Activated CD8-positive, alpha-beta T cell treated with anti-CD3 and anti-CD28 coated beads for 36 hours (primary cell): ENCODE measurements at places on chromosomes 3 and 15. TPM values are rescaled to one million over a fixed set of nuclear protein-coding genes. Genes with fewer than 3 reads are reported as not detected.

- H3K27me3 ChIP-seq = peaks cover under 1% of the 10 kb centered on the region
- no peak overlapping the region for H3K4me3 ChIP-seq
- no peak for DNase-seq
Observed at GRCh38 chr15:22265970-22266369, 185.6 kb downstream of the OR4M2 start.

DNA sequence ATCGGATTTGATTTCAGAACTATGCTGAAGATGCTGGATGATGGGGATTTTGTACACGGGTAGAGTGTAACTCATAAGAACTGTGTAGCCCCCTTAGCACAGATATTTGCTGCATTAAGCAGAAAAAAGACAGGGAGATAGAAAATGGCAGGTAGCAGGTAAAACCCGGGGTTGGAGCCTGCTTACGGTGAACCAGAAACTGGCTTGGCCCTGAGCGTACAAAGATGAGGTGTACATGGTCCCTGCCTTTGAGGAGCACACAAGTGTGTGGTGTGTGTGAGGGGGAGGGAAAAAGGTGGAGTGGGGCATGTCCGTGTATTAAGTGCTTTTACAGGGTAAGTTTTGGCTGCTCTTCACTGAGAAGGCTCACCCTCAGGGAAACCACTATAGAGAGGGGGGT lies 3.5 kb downstream of the LPP start:
- H3K27ac ChIP-seq = no peak overlapping the region
- H3K27me3 ChIP-seq = no peaks in the 10 kb centered on the region
- H3K4me3 ChIP-seq = no peak overlapping the region
- peaks cover 60% of the 10 kb centered on the region for H3K4me1 ChIP-seq
- no peak for DNase-seq

DNA sequence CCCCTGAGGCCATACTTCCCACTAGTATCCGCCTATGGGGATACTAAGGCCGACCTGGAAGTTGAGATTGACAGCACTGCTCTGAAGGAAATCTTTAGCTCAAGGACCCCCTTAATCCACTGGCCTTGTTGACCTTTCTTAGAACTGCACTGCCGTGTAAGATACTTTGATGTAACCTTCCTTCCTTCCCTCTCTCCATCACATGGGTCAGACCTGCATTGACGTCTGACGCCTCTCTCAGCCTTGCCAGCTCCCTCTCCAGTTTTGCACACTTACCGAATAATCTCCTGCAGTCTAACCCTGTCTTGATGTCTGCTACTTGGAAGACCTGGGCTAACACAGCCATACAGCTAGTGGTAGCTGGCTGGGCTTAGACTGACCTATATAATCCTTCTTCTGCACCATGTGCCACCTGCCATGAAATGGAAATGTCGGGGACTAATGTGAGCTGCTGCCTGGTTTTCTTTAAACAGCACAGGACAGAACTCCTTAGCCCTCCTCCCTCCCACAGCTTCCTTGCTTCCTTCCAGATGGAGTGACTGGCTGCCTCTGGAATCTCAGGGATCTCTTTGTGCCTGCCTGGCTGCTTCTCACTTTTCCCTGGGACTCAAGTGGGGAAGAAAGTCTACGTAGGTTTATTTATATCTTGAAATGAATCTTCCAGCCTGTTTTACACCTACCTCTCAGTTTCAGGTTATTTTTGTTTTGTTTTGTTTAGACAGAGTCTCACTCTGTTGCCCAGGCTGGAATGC lies 39.2 kb upstream of the HERC1 start:
- no peaks in the 10 kb centered on the region for H3K27me3 ChIP-seq
- peaks cover 13% of the 10 kb centered on the region for H3K4me1 ChIP-seq
- DNase-seq = no peak

DNA sequence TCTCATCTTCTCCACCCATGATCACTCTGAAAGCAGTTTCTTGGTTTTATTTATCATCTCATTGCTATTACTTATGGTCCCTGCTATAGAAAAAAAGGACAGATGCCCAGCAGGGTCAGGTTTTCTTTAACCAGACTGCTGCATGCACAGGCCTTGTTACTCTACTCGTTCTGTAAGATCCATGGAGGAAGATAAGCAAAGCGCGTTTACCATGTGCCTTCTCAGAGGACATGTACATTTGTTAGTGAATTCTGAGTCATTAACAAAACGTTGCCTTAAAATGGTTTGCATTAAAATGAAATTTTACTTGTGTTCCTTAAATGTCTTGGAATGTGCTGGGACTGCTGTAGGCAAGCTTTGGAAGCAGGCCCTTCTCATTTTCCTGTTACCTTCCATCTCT lies 657.3 kb upstream of the KCNMB2 start:
- DNase-seq = no peak
- no peaks in the 10 kb centered on the region for H3K27me3 ChIP-seq
- H3K4me3 ChIP-seq = no peak overlapping the region
- H3K27ac ChIP-seq = no peak overlapping the region
- peaks cover 24% of the 10 kb centered on the region for H3K4me1 ChIP-seq
- H3K36me3 ChIP-seq = no peaks in the 10 kb centered on the region

The ZNF385D gene
- not detected for total RNA-seq

The COL6A5 gene
- not detected for total RNA-seq

DNA sequence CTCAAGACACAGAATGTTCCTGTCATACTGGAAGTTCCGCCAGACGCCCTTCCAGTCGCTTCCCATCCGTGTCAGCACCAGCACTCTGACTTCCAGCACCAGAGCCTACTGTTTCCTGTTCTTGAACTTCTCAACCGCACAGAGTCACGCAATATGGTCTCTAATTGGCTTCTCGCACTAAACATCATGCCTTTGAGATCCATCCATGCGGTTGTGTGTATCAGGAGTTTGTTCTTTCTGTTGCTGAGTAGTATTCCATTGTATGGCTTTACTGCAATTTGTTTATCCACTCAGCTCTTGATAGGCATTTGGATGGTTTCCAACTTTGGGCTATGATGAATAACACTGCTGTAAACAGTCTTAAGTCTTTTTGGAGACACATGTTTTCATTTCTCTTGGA lies 112.1 kb downstream of the LRRK1 start:
- H3K27me3 ChIP-seq = peaks cover 27% of the 10 kb centered on the region
- no peak overlapping the region for H3K27ac ChIP-seq
- H3K4me3 ChIP-seq = no peak overlapping the region
- H3K36me3 ChIP-seq = no peaks in the 10 kb centered on the region

The TERC gene
- total RNA-seq = 21.7 TPM

GRCh38 chr3:140148824-140149390 lies 213.9 kb downstream of the CLSTN2 start:
- no peaks in the 10 kb centered on the region for H3K27me3 ChIP-seq
- H3K4me3 ChIP-seq = no peak overlapping the region
- H3K4me1 ChIP-seq = no peaks in the 10 kb centered on the region
- no peak for DNase-seq
- H3K27ac ChIP-seq = no peak overlapping the region
- H3K36me3 ChIP-seq = no peaks in the 10 kb centered on the region

- no peaks in the 10 kb centered on the region for H3K4me1 ChIP-seq
- DNase-seq = no peak
- no peak overlapping the region for H3K4me3 ChIP-seq
- no peaks in the 10 kb centered on the region for H3K27me3 ChIP-seq
Observed at GRCh38 chr3:40766396-40766795, 241.6 kb downstream of the ZNF621 start.

GRCh38 chr3:66370179-66370578 lies 130.6 kb downstream of the LRIG1 start:
- no peaks in the 10 kb centered on the region for H3K4me1 ChIP-seq
- DNase-seq = no peak
- H3K27ac ChIP-seq = no peak overlapping the region
- peaks cover 18% of the 10 kb centered on the region for H3K36me3 ChIP-seq

DNA sequence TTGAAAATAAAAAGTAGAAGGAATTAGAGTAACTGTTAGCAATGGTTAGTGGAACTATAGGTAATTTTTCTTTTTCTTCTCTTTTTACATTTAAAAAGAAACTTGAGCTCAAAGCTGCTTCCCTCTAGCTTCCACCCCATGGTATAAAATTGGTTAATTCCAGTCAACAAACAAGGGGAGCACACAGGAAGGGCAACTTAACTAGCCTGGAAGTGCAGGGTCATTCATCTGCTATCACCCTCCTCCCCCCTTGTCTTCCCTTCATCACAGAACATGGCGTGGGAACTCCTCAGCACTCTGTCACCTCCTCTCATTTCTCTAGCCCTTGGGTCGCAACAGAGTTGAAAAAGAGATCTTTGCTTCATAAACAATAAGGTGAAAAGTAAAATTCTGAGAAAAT lies 20.0 kb downstream of the MASP1 start:
- no peak overlapping the region for H3K27ac ChIP-seq
- no peaks in the 10 kb centered on the region for H3K4me1 ChIP-seq
- H3K27me3 ChIP-seq = peaks cover 7% of the 10 kb centered on the region
- H3K4me3 ChIP-seq = no peak overlapping the region
- no peaks in the 10 kb centered on the region for H3K36me3 ChIP-seq

DNA sequence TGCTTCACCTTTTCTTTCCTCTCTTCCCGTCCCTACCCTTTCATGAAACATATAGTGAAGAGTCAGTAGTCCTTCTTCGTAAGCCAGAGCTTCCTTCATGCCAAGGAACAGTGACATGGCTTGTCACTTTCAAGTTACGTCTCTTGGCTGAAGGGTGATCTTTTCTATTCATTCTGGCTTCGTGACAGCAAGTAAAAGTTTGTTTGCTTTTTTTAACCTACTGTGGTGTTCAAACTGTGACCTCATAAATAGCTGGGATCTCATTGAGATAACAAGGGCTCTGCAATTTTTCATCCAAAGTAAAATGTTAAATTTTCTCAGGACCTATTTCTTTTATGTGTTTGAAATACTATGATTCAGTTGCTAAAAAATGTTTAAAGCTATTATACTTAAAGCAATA lies 10.5 kb downstream of the CDIN1 start:
- peaks cover 2% of the 10 kb centered on the region for H3K36me3 ChIP-seq
- peaks cover 8% of the 10 kb centered on the region for H3K4me1 ChIP-seq
- no peak overlapping the region for H3K27ac ChIP-seq
- no peak for DNase-seq

GRCh38 chr3:25430287-25430934 lies 2.3 kb downstream of the RARB start:
- H3K27ac ChIP-seq = no peak overlapping the region
- H3K27me3 ChIP-seq = peaks cover 45% of the 10 kb centered on the region
- no peaks in the 10 kb centered on the region for H3K36me3 ChIP-seq
- H3K4me3 ChIP-seq = no peak overlapping the region
- no peak for DNase-seq

DNA sequence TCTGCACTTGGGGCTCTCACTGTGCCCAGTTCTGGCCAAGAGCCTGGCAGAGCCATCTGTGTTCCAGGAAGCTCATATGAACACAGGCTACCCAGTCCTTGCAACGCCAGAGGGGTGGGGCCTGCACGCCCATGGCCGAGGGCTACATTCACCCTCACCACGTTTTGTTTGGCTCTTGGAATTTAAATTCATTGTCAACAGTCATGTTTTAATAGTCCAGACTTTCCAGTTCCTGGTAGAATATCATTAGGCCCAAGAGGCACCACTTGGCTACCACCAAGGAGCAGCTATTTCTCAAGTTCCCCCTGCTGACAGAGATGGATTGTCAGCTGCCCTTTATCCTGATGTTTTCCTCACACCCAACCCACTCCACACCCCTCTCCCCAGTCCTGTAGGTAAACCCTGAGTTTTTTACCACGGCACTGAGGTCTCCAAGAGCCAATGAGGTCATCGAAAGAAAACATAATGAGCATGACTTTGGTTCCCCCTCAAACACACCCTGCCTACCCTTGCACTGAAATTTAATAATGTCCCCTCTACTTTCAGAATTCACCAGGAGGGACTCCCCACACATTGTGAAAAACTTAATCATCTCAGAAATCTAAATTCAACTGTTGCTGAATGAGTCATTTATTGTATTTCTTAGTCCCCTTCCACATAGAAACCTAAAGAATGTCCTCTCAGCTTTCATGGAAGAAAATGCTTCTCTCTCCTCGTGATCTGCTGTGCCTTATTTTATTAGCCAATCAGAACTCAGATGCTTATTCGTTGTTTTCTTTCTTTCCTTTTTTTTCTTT lies 125.1 kb downstream of the SHQ1 start:
- peak; percentile 49 for DNase-seq
- H3K27ac ChIP-seq = peak overlapping the region; percentile 77
- no peaks in the 10 kb centered on the region for H3K27me3 ChIP-seq
- H3K4me3 ChIP-seq = peak overlapping the region; percentile 21

DNA sequence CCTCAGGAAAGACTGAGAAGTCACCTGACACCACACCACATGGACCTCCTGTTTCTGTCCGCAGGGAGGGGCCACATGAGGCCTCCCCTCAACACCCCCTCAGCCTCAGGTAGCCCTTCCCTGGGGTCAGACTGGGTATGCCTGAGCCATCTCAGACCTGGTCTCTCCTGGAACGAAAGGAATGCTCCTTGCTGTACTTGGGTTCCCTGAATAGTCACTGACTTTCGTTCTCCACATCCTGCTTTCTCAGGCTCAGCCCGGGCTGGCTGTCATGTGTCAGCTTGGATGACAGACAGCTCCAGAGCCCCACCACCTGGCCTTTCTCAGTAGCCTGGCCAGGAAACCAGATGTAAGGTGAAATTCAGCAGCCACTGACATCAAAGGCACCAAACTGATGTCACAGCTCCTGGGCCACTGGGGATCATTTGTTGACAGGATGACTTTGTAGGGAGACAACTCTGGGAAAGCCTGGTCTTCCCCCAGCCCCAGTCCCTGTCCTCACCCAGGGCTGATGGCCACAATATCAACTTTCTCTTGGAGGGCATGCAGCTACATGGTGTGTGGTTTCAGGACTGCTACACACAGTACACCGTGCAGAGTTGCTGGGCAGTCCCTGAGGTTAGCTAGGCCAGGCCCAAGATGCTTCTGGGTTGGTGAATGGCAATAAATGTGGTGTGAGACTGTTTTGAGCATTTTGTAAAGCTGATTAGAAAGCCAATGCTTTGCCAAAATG lies 141.4 kb upstream of the MRPS22 start:
- H3K4me3 ChIP-seq = no peak overlapping the region

The MAN2A2 gene
- 85.0 TPM for total RNA-seq

GRCh38 chr3:106129939-106130338 lies 261.1 kb upstream of the CBLB start:
- H3K4me3 ChIP-seq = peak overlapping the region; percentile 15
- DNase-seq = no peak
- no peaks in the 10 kb centered on the region for H3K36me3 ChIP-seq
- H3K4me1 ChIP-seq = peaks cover 29% of the 10 kb centered on the region
- H3K27ac ChIP-seq = peak overlapping the region; percentile 76

DNA sequence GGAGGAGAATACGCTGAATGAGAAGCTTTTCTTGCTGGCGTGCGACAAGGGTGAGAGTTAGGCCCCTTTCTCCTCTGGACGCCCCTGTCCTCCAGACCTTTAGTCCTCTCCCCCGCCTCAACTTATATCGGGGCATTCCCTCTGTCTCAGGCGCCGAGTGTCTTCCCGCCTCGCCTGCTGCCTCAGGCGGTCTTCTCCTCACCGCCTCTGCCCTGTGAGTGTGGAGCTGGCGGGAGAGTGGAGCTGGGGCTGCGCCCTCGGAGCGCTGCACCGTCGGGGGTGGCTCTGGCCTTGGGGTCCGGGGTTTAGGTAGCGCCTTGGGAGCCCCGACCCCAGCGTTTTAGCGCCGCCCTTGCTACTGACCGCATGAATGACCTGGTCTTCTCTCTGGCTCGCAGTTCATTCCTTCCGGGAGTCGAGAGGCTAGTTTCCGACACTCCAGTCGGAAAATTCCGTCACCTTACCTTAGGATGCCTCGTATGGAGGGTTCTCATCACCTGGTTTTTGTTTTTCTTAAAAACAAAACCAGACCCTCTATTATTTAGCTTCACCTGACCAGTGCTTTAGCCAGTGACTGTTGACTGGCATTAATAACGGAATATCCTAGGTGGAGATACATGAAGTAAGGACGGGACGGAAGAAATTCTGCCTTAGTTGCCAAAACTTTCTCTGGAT lies 985 bp downstream of the TRPC1 start:
- peaks cover 6% of the 10 kb centered on the region for H3K4me1 ChIP-seq
- H3K36me3 ChIP-seq = no peaks in the 10 kb centered on the region
- H3K27me3 ChIP-seq = peaks cover 31% of the 10 kb centered on the region
- peak overlapping the region; percentile 85 for H3K4me3 ChIP-seq
